ENCODE measurements at places on chromosomes 7 and 10.

GRCh38 chr10:74096777-74097176 lies 53.9 kb downstream of the AP3M1 start:
- DNase-seq = no peak

- DNase-seq = no peak
Observed at GRCh38 chr10:76382381-76382851, 951.0 kb downstream of the LRMDA start.

GRCh38 chr7:128110641-128111364 lies 79.6 kb upstream of the LRRC4 start:
- DNase-seq = no peak

- no peak for DNase-seq
Observed at GRCh38 chr7:82204694-82205093, 238.9 kb downstream of the CACNA2D1 start.

DNA sequence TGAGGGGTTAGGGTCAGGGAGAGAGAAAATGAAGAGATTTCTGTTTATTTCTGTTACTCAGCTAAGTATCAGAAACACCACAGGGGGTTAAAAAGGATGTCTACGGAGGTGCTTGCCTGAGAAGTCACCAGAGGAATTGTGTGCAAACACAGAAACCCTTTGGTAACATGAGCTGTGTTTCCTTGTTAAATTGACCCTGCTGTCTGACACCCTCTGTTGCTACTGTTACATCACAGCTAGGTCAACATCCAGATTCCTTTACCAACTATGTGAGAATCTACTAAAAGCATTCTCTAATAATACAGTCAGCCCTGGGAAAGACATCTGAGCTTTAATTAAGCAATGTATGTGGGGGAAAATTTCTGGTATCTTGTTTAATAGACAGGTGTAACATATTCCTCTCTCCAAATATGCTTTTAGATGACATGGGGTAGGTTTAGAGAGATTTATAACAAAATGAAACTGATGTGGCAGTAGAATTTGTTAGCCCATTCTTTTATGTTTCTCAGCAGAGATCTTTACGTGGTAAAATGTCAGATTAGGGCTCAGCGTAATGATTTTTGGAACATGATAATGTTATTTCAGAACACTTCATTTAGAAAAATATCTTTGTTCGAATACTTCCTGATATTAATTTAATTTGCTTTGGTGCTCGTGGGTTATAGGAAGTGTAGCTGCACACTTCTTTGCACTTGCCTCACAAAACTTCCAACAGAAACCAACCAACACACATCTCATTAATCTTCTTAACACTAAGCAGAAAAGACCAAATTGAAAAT lies 168.0 kb upstream of the AHR start:
- no peak for DNase-seq

- no peak for DNase-seq
Observed at GRCh38 chr10:110833941-110834628, 37.6 kb upstream of the PDCD4 start.

DNA sequence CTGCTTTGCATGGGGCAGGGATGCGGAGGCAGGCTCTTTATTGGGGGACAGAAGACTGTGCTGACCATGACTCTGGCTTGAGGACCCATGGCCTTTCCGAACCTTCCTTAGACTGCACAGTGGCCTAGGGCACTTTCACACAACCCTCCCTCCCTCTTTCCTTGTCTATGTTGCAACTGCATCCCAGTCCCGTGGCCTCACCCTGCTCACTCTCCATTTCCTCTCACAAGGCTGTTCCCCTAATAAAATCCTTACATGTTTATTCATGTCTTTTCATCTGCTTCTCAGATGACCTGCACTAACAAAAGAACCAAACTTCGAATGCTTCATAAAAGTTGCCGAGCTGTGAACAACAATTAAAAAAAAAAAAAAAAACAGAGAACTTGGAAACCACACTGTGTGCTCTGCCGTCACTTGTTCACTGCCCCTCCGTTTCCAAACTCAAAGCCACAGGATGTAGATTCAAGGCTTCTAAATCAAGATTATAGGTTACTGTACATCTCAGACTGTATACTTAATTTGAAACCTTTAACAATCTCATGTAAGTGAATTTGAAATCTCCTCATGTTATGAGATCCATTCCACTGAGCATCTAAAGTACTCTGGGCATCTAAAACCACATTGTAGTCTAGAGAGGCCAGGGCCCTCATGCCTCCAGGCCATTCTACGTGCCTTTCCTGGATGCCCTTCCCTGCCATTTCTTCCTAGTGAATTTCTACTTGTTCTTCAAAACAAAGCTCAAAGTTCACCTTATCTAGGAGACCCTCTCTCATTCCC lies 265.9 kb downstream of the SNX13 start:
- no peak for DNase-seq
